NCI-H1105 treated with DMSO at 0.1 percent for 48 hours (cell line): ENCODE measurements at places on chromosomes 4 and X.

- no peak for DNase-seq
Observed at GRCh38 chrX:13990126-13990800, 39.4 kb downstream of the GEMIN8 start.

DNA sequence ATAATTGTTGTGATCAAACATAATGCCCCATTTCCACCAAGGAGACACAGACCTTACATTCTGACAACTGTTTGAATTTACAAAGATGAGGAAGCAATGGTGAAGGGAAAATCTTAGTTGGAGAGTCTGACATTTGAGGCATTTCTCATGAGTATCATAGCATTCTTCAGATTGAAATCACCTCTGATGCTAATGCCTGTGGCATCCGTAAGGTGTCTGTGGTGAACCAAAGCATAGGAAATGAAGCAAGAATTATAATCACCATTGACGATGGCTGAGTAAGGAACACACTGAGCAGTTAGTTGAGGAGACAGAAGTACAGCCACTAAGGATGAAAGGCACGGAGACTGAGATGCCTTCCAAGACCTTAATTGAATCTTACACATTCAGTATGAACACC is 575.7 kb downstream of the TRIML1 start:
- no peak for DNase-seq

DNA sequence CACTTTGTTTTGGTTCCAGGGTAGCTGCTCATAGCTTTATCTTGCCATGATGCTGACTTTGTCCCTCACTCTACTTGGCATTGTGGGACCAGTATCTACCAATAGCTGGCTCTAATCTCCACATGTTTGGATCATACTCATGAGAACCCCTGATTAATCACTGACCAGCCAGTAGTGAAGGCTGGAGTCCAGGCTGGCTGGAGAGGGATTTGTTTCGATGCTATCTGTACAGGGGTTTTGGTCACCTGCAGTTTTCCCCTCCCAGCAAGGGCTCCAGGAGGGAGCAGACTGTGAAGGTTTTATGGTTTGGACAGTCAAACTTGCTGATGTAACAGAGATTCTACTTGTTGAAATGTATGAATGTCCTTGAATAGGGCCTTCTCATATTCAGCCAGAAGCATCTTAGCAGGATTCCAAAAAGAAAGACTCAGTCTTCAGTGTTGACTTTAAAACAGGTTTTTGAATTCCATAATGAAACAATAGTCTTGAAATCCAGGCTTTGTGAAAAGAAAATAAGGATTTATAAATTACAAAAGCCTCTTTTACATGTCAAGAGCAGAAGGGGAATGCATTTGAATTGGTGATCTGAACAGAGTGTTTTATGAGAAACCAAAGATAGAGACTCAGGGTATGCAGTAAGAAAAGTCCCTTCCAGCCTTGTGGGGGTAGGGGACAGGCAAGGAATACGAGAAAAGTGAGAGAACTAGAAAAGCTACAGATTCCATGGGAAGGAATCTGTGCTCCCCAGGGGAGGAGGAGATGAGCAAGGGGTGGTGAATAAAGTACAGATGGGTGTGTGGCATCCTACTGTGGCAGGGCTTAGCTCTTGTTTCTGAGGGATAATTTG is 103.1 kb upstream of the SHISA3 start:
- DNase-seq = no peak

DNA sequence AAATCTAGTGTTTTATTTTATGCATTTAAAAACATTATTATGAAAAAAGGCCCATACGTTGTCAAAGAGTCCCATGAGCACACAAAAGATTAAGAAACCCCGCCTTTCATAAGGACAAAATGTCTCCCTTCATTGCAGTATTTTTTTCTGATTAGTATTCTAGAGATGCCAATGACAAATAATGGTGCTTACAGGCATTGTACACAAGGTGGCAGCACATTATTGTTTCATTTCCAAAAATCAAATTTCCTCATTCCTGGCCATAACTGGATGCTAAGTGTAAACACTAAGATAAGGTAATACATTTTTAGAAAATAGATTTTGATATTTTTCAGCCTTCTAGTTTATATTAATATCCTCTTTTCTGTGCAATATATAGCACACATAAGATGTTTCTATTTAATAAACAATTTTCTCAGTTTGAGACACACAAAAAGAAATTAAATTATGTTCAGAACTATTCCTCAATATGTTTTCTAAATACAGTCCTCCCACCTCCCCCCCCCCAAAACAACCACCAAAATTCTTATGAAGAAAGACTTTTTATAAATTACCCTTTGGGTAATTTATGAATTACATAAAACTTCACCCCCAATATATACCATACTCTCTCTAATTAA is 47.7 kb downstream of the TIGD2 start:
- peak; percentile 60 for DNase-seq

DNA sequence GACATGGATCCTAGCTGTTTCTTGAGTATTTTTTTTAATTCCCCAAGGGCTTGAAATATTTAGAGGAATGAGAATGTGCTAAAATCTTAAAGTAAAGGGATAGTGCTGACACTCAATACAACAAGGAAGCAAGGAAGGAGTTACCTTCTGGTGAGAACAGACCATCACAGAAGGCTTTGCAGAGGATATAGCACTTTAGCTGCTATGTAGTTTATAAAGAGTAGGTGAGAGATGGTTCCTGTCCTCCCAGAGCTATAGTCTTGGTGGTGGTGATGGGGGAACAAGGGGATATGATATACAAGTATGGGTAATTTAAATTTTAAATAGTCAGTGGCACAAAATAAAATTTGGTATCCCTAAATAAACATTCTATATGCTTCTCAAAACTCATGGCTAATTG is 47.6 kb downstream of the MTHFD2L start:
- no peak for DNase-seq

- no peak for DNase-seq
Observed at GRCh38 chr4:30952526-30953219, 232.5 kb downstream of the PCDH7 start.

DNA sequence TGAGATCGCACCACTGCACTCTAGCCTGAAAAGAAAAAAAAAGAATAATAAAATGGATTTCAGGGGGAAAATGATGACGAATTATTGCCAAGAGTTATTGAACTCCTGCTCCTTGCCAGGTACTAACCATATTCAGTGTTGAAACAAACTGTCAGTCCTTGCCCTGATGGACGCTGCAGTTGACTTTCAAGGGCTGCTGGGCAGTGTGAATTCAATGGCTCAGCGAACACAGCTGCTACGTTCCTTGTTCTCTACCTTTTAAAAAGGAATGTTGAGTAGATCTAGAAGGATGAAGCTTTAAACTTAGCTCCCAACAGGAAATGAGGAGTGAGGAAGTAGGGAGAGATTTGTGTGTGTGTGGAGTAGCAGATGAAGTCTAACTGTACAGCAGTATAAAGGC is 2.7 kb downstream of the LIMCH1 start:
- DNase-seq = no peak

GRCh38 chrX:130418740-130419139 is 17.0 kb downstream of the RBMX2 start:
- no peak for DNase-seq

- no peak for DNase-seq
Observed at GRCh38 chr4:113043591-113043990, 5.9 kb upstream of the ANK2 start.

DNA sequence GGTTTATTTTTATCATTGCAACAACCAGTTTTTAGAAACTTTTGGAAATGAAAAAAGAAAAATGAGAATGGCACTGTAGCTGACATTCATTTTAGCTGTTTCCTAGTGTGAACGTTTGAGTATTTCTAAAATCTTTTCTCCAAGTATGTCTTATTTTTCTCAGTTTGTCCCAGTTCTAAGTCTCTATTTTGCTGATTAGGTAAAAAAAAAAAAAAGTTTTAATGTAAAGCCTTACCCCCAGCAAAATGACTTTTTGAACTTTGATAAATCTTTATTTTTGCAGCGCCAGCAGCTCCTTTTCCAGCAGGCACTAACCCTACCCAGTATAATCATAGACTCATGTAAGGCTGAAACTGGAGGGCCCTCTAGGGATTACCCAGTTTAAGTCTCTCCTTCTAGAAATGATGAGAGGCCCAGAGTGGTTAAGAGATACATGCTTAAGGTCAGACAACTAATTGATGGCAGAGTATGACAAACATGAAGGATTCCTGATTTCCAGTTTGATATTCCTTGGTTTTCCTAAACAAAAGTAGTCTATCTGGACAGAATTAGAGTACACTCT is 84.3 kb upstream of the SLC4A4 start:
- no peak for DNase-seq

GRCh38 chr4:151567056-151567455 is 158.1 kb downstream of the FHIP1A start:
- DNase-seq = no peak

- no peak for DNase-seq
Observed at GRCh38 chr4:153296040-153296823, 48.3 kb upstream of the MND1 start.

DNA sequence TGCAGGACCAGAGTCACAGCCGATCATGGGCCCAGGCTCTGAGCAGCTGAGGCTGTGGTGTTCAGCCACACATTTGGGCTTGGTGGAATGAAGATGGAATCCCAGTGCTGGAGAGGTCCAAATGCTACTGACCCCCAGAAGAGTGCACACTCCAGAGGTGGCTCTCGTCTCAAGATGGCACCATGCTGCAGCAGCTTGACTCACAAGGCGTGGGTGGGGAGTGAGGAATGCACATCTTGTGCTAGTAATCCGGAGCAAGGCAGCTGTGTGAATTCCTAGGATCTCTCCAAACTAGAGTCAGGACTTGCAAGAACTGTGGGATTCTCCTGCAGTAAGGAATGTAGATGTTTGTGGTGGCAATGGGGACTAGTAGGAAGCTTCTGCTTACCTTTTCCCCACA is 28.7 kb downstream of the RAB28 start:
- DNase-seq = no peak

DNA sequence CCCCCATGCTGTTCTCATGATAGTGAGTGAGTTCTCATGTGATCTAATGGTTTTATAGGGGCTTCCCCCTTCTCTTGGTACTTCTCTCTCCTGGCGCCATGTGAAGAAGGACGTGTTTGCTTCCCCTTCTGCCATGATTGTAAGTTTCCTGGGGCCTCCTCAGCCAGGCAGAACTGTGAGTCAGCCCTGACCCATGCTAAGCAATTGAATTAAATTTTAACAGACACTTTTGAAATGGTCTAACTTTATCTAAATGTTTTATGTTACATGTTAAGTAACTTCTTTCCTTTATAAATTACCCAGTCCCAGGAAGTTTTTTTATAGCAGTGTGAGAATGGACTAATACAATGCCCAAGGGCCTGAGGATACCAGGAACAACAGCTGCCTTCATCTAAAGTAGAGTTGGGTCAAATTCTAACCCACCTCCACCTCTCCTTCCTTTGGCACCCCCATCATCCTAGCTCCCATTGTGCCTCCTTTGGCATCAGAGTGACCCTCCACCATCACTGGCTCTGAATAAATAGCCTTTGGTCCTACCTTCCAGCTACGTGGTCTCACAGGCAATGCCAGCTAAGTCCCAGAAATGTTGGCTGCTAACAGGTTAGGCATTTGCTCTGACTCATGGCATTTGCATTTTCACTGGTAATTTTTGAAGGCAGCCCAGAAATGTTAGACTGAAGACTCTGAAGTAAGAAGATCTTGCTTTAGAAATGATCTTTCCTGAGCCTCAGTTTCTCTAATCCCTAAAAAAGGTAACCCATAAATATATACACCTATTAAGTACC is 182.1 kb downstream of the MOSPD2 start:
- DNase-seq = no peak

DNA sequence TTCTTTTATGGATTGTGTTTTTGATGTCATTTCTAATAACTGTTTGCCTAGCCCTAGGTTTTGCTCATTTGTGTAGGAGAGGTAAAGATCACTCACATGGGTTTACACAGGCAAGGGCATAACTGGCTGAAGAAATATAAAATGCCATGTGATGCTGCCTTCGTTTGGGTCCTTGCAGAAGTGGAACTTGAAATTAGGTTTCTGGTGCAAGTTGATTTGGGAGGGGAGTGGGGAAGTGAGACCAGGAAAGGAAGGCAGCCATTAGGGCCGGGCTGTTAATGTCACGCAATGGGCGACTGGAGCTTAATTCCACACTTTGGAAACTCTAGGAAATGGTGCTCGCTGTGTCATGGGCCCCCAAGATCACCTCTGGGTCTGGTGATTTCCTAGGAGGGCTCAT is 14.5 kb downstream of the CLCN4 start:
- DNase-seq = no peak

DNA sequence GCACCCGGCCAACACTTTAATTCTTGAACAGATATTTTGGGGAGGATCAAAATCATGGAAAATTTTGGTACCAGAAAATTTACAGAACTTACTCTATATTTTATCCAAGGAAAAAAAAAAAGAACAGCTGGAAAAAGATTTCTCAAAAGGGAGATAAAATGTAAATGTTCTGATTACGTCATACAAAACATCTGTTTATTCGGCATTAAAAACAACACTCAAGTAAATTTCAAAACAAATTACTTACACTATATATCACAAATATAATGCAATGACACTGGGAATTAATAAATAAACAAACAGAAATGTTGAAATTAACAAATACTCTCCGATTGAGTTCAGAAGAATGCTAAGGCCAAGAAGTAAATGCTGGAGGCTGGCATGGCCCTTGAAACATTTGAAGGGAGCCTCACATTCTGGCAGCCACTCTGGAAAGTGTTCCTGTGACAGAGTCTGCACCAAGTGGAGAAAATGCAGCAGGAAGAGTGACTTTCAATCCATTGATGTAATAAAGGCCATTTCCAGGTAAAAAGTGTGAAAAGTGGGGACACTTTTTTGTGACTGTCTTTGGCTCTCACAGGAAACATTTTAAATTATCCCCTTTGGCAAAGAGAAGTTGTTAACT is 486.0 kb upstream of the CTSO start:
- no peak for DNase-seq

GRCh38 chr4:173516621-173517524 is 13.2 kb downstream of the HAND2 start:
- DNase-seq = no peak

GRCh38 chr4:104749062-104749461 is 254.4 kb upstream of the CXXC4 start:
- DNase-seq = no peak

DNA sequence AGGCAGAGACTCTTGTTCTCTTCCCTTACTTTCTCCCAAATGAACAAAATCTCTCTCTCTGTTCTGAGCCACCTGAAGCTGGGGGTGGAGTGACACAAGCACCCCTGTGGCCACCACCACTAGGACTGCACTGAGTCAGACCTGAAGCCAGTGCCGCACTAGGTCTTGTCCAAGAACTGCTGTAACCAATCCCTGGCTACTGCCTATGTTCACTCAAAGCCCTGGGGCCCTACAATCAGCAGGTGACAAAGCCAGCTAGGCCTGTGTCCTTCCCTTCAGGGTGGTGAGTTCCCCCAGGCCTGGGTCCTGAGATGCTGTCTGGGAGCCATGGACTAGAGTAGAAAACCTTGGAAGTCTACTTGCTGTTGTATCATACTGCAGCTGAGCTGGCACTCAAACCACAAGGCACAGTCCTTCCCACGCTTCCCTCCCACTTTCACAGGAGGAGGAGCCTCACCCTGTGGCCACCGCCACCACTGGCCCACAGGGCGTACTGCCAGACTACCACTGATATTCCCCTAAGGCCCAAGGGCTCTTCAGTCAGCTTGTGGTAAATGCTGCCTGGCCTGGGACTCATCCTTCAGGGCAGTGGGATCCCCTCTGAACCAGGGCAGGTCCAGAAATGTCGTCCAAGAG is 119.1 kb downstream of the RTL9 start:
- no peak for DNase-seq

- DNase-seq = no peak
Observed at GRCh38 chrX:55523356-55523755, 33.7 kb upstream of the USP51 start.
